ENCODE measurements at places on chromosomes 11 and 22.

- DNase-seq = no peak
These were observed 17.0 kb downstream of the NEAT1 start for GRCh38 chr11:65439331-65440181.

DNA sequence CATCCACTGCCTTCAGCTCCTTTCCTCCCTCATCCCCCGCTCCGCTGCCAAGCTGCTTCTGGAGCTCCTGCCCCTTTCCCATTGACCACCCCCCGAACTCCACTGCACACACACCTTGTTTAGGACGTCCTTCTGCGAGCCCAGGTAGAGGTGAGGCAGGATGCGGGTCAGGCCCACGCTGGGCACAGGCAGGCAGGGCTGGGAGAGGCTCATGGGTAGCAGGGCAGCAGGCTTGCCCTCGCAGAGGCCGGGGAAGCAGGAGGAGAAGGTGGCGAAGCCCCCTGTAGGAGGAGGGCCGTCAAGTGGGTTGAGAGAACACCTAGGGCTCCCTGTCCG, 13.3 kb downstream of the DUSP8 start:
- no peak for DNase-seq

GRCh38 chr11:134560066-134560465, 148.0 kb upstream of the B3GAT1 start:
- DNase-seq = no peak

DNA sequence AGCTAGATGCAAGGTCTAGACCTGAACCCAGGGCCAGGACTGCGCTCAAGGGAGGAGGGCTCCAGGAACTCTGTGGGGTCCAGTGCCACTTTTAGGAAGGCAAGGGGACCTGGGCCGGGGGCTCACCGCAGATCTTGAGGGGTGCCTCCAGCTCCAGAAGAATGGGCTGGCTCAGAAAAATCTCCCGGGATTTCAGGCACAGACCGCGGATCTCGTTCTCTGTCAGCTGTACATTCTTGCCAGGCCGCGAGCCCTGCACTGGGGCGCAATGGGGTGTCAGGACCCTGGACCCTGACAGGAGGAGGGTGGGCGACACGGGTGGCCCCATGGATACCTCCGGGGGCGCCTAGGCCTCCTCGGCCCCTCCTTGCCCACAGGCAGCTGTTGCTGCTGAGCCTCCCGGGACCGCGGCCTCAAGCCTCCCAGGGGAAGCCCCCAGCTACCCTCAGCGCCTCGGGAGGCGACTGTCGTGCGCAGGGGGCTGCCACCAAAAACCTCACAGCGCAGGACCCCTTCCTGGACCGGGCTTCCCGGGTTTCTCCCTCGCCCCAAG, 640 bp downstream of the PPP1CA start:
- peak; percentile 40 for DNase-seq

GRCh38 chr11:48900131-48900800, 83.4 kb downstream of the TRIM51G start:
- no peak for DNase-seq

- no peak for DNase-seq
These were observed 16.9 kb downstream of the C22orf31 start for GRCh38 chr22:29044657-29045176.

DNA sequence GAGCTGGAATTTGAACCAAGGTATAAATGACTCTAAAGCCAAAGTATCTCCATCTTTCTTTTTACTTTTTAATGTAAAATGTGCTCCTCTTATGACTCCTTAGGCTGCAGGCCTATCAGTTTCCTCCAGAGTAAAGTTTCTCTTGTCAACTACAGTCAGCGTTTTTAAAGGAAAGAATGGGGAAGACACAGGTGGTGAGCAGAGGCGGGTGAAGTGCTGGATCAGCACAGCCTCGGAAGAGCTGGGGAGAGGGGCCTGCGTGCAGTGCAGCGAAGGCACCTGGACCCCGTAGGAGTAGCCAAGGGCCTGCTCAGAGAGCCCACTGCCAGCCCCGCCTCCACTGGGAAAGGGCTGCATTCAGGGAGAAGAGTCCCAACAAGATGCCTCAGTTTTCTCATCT, 48.8 kb upstream of the ALX4 start:
- DNase-seq = no peak

- no peak for DNase-seq
These were observed 141.6 kb downstream of the EFCAB6 start for GRCh38 chr22:43670513-43670912.

- no peak for DNase-seq
These were observed 339.0 kb downstream of the METTL15 start for GRCh38 chr11:28447226-28447625.

GRCh38 chr11:133107136-133107535, 425.2 kb downstream of the OPCML start:
- DNase-seq = no peak

GRCh38 chr11:130738611-130739010, 177.7 kb downstream of the SNX19 start:
- DNase-seq = no peak

- DNase-seq = no peak
These were observed 262.3 kb upstream of the MTNR1B start for GRCh38 chr11:92707173-92707619.

GRCh38 chr22:28351476-28351875, 328.2 kb downstream of the TTC28 start:
- DNase-seq = no peak

DNA sequence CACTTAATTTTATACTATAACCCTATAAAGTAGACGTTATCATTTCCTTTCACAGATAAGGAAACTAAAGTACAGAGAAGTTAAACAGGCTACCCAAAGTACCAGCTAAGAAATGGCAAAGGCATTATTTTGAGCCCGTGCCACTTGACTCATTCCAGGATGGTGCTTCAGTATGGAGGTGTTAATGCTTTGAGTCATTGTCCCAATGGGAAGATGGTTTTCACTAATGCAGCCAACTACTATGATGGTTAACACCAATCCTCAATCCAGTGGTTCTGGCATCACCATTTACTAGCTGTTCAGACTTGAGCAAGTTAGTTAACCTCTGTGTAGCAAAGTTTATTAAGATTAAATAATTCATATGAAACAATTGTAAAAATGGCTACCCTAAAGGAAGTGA, 123.1 kb upstream of the SLC5A12 start:
- DNase-seq = no peak

DNA sequence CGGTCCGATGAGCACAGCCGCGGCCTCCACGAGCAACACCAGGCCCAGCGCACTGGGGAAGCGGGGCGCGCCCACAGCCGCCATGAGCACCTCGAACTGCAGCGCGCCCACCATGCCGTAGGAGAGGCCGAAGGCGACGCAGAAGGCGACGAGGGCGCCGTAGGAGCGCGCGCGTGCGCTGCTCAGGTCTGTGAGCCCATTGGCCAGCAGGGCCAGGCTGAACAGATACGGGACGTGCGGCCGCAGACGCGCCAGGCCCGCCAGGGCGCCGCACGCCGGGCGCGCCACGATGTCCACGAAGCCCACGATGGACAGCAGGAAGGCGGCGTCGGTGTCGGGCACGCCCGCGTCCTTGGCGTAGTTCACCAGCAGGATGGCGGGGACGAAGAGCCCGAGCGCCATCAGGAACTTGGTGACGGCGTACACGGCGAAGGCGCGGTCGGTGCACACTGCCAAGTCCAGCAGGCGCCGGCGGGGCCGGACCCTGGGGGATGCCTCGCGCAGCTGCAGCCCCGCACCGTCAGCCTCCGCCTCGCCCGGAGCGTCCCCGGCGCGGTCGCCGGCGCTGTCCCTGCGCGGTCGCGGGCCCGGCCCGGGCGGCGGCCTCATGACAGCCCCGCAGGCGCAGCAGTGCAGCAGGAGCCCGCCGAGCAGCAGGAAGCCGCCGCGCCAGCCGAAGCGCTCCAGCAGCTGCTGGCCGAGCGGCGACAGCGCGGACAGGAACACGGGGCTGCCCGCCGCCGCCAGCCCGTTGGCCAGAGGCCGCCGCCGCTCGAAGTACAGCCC, 2.9 kb downstream of the SLC16A8 start:
- no peak for DNase-seq

- DNase-seq = no peak
These were observed 253.5 kb upstream of the TENM4 start for GRCh38 chr11:79694368-79694767.

- DNase-seq = no peak
These were observed 44.2 kb downstream of the PPFIA1 start for GRCh38 chr11:70314730-70315129.
